ENCODE measurements at places on chromosomes 5 and 9.

- peak; percentile 56 for DNase-seq
Observed at GRCh38 chr5:177478711-177479646, 5.5 kb upstream of the DBN1 start.

- peak; percentile 44 for DNase-seq
Observed at GRCh38 chr5:171137768-171138525, 171.1 kb upstream of the TLX3 start.

GRCh38 chr9:113677057-113677456 is 199.1 kb upstream of the ZNF618 start:
- DNase-seq: no peak

DNA sequence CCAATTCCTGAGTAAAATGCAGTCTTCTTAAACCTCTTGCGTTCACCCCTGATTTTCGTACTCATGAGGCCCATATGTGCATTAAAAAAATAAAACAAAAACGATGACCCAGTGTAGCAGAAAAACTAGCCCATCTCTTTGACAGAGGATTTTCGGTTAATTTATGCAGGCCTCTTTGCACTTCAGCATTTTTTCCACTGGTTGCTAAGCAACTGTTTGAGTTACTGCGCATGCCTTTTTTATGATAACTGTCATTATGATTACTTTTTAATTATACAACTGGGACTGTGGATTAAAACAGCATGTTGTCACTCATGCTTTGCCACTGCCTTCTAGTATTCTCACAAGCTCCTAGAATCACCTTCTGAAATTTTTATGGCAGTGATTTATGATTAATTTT is 165.0 kb downstream of the SMARCA2 start:
- peak; percentile 27 for DNase-seq

DNA sequence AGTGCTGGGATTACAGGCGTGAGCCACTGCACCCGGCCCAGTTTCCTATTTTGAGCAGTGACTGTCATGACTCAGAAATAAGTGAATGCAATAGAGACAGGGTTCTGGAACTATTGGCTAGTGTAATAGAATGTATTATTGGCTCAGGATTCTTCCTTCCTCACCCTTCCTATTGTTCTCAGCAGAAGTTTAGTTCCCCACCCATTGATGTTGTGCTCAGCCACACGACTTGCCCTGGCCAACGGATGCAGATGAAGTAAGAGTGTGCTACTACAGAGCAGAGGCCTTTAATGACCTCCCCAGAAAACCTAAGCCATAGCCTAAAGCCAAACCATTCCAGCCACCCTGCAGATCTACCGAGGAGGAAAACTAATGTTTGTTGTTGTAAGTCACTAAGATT is 287.9 kb downstream of the AGTPBP1 start:
- no peak for DNase-seq

DNA sequence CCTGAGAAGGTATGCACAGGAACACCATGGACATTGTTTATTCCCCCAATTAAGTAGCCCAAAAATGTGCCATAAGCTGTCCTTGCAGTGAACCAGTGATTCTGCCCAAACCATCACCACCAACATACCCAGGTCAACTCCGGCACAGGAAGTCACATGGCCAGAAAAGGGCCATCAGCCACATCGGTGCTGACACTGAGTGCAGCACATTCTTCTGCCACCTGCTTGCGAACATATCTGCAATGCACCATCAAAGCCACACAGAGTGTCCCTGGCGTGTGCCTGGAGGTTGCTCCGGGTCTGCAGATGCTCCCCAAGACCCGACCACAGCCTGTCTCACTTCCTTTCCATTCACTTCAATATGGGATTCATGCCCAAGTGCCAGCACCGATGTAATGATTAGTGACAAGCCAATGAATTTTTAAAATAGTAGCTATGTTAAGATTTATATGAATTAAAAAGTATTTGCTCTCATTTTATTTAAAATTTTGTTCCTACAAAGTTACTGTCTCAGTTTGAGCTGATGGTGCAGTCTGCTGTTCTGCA is 37.6 kb downstream of the SYK start:
- no peak for DNase-seq

DNA sequence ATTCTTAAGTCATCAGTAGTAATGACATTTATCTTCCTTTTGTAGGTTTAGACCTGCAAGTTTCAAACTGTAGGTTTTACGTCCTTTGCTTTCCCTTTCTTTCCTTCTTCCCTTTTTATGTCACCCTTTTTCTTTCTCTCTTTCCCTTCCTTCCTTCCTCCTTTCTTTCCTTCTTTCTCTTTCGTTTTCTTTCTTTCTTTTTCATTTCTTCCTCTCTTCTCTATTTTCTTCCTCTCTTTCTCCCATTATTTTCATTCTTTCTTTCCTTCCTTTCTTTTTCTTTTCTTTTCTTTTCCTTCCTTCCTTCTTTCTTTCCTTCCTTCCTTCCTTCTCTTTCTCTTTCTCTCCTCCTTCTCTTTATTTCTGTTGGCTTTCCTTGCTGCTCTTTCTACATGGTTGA is 59.9 kb downstream of the WDR36 start:
- DNase-seq: no peak

DNA sequence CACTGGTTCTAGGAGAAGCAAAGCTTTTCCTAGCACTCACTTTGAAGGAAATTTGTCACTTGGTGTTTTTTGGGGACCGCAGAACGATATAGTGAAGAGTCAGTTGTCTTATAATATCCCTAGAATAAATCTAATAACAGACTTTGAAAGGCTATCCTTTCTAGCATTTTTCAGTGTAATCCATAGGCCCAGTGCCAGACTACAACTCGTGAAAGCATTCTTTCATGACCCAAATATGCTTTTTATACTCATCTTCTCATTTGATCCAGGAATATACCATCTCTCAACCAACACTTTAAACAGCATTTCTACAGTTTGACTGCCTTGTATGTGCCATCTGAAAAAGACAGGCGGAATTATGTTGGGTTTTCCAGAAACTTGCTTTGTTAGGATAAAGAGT is 104.0 kb downstream of the ERCC6L2 start:
- no peak for DNase-seq

DNA sequence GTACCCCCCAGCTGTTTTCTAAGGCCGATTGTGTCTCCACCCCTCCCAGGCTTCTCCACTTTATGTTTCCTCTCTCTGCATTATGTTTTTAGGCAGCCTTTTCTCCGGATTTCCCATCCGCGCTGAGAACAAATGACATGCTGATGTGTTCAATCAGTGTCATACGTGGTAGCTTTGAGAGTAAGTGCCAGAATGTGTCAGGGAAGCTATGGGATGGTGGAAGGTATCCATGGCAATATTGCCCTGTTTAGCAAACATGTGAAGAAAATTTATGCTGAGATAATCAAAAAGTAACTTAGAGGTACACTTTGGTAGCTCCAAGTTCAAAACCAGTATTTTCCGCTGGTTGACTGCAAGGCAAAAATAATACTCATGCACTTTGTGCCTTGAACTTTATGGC is 36.6 kb upstream of the LECT2 start:
- peak; percentile 35 for DNase-seq

- no peak for DNase-seq
Observed at GRCh38 chr5:79564798-79565279, 47.4 kb upstream of the TENT2 start.

DNA sequence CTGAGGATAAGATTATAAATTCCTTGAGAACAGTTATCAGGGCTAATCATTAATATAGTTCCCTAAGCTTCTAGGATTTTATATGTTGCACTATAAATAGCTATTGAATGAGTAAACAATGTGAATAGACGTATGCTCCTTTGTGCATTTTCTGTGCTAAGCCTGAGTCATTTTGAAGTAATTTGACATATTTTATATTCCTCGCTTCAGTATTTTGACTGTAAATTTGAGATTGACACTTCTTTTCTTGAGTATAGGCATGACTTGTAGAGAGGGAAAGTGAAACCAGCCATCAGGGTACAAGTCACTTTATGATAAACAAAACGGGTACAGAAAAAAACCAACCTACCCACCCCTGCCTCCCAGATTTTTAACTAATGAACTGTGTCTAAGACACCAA is 367.7 kb upstream of the PRR16 start:
- peak; percentile 62 for DNase-seq

- no peak for DNase-seq
Observed at GRCh38 chr9:98565152-98566135, 143.3 kb downstream of the GABBR2 start.

DNA sequence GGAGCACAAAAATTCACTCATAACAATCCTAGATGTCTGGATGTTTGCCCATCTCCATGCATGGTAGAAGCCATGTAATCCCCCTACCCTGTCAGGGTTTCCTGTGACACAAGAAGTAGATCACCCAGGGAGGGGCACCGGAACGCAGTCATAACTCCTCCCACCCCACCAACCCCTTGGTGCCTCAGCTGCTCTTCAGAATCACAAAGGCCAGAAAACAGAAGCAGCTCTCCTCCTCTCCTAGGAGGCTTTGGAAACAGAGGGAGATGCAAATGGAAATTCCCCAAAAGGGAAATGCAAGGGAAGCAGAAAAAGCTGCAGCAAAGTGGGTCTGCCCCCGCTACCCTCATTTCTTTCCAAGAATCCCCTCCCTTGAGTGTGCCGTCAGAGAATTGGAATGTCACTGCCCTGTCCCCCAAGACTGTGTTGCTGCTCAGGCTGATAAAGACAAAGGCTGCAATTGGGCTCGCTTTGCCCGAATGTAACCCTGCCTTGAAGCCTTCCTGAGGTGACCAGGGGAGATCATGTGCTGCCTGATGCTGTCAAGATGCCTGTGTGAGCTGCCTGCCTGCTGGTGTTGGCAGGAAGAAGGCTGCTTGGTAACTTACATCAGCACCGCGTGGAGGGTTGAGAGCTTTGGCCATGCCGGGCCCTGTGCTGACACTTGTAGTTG is 65.5 kb upstream of the ABCA1 start:
- DNase-seq: peak; percentile 82

DNA sequence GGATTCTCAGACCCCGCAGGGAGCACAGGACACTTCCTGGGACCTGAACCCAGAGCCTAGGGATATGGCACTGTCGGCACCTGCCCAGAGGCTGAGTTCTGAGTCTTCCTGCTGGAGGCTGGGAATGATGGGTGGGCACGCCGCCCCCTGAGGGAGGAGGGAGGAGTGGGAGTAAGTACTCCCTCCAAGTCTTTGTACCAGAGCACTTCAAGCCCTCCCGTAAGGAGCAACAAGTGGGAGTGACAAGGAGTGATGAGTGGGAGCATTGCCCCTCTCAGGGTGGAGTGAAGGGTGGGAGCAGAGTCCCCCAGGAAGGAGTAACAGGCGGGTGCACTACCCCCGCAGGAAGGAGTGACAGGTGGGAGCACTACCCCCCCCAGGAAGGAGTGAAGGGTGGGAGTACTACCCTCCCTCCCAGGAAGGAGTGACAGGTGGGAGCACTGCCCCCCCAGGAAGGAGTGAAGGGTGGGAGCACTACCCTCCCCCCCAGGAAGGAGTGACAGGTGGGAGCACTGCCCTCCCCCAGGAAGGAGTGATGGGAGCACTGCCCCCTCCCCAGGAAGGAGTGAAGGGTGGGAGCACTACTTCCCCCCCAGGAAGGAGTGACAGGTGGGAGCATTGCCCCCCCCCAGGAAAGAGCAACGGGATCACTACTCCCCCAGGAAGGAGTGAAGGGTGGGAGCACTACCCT is 100.1 kb downstream of the CACNA1B start:
- DNase-seq: no peak

DNA sequence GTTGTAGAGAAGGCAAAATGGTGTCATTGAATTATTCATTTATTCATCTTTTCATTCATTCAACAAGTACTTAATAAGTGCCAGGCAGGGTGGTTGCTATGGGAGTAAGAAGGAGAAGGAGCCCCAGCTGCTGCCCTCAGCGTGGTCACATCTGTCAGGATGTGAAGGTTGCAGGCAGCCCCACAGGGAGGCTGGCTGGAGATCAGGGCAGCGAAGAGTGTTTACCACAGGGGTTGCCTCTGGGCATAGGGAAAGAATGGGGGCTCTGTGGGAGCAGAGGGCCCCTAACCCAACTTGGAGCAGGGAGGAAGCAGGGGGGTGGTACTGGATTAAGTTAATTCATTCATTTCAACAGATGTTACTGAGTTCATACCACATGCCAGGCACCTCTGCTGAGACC is 6.0 kb downstream of the PCDH12 start:
- no peak for DNase-seq

GRCh38 chr9:36873247-36873875 is 160.7 kb downstream of the PAX5 start:
- peak; percentile 48 for DNase-seq

DNA sequence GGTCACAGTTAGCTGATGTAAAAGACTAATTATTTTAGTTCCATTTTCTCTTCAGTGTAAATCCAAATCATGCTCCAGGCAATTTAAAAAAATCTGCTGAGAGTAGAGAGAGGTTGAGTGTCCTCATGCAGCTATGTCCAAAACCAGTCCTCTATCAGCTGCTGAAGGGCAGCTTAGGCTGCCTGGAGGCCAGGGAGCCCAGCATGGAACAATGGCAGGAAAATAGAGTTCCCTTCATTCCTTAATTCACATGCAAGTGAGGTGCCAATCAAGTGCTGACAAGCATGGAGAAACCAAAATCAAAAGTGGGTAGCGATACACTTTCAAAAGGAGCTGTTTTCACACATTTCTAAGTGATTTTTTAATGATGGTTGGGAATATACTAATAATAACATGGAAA is 78.3 kb upstream of the POU5F2 start:
- DNase-seq: no peak

DNA sequence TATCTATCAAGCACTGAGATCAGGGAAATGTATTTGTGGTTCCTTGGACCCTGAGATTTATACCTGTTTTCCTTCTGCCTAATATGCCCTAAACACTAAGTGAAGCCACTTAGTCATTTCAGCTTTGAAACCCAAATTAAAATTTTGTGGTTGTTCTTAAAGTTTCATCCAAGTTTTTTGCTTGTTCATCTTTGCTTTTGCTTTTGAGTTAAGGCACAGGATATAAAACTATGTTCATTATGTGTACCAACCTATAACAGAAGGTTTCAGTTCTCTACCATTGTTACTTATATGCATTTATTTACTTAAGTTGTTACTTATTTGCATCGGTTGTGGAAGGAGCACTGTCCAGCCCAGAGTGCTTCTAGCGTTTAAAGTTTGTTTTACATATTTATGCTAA is 382.3 kb downstream of the PTPRD start:
- no peak for DNase-seq

GRCh38 chr5:156695774-156696173 is 154.3 kb upstream of the PPP1R2B start:
- no peak for DNase-seq

DNA sequence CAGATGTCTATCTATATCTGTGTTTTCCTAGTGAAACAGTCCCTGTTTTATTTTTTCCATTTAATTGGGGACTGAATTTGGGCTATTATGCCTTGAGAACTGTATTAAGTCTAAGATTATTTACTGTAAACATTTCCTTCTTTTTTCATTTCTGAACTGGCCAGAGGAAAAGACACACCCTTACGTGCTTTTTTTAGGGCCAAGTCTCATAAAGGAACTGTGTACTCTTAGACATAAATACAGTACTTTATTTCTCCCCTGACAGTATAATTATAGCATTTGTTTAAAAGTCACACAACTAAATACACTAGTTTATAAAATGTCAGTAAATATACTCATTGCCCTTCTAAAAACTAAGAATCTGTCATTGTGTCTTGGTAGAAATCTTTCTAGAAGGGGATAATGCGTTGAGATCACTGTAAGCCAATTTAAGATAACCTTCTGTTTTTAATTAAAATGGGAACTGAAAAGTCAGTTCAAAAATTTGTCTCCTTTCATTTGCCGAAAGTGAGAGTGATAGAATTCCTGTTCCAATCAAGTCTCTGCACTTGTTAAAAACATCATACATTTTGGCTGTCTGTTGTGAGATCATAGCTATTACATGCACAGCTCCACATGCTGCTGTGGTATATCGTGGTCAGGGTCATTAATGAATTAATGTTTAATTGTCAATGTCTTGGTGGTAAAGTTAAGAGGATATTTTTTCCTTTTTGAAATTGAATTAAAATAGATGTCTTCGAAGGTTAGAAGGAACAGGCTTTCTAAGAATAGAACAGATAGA is 132.1 kb downstream of the FOCAD start:
- no peak for DNase-seq

All from fibroblast of skin of right biceps (primary cell).